Fibroblast of skin of right biceps (primary cell): ENCODE measurements at places on chromosomes 7 and 10.

- DNase-seq: peak; percentile 40
These were observed 489.8 kb upstream of the ZMIZ1 start for GRCh38 chr10:78578929-78579328.

DNA sequence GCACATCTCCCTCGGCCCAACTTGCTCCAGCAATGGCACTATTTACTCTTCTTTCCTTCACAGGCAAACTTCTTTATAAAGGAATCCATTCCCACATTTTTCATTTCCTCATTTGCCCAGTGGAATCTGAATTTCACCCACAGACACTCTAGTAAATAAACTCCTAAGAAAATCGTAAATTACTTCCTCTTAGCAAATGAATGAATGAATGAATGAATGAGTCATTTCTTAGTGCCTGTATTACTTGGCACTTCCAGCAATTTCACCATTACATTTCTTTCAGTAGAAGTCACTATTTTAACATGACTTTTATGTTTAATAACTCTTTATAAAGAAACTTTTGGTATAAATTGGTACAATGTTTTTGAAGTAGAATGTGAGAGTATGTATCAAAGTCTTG lies 55.7 kb downstream of the DDC start:
- no peak for DNase-seq

DNA sequence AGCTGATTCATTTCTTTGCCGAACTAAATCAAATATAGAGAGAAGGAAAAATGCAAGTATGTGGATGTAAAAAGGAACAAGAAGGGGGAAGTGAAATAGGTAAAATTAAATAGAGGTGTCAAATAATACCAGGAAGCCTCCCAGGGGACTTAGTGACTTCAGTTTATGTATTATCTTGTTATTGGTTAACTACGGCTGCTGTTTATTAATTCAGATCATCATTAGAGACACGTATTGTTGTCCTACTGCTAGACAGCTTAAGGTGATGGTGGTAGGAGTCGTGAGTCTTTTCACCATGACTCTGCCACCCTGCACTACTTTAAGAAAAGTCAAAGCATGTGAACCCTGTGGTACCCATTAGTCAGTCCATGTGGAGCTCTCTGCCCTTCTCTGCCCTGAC lies 289.1 kb downstream of the PRKG1 start:
- DNase-seq: no peak

DNA sequence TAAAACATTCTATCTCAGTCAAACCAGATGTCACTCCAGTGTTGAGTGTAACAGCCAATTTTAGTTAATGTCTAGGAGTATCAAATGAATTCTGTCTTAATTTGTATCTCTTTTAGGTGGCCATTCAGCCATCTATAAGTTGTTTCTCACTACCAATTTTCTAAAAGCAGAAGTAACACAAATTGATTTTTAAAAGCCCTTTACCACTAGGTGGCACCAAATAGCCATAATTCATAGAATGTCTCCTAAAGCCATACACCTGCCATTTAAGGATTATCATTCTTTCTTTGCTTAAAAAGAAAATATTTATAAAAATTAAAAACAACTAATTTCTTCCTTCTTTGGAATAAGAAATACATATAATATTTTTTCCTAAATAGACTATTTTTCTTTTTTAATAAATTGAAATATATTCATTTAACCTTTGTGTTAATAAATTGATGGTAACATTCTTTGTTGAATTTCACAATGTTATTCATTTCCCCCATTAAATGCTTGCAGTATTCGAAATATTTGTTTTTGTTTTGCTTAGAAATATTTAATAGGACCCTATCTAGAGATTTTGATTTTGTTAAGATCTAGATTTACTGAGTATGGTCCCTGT lies 107.8 kb upstream of the PPP1R3A start:
- peak; percentile 50 for DNase-seq

DNA sequence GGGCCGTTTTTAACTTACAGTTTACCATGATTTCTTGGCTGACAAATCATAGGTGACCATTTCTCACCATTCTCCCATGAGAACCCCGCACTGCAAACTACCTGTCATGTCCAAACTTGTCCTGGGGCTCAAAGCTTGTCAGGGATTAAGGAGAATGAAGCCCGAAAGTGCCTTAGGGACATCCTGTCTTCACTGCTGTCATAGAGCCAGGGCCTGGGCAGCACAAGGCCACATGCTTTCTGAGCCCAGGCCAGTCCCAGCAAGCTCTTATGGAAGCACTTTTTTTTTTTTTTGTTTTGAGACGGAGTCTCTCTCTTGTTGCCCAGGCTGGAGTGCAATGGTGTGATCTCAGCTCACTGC lies 33.9 kb downstream of the CCM2 start:
- no peak for DNase-seq
